ENCODE measurements at places on chromosomes 4 and X.

GRCh38 chr4:47471591-47471990 lies 8.1 kb upstream of the COMMD8 start:
- no peak for DNase-seq

GRCh38 chr4:168183717-168184571 lies 91.6 kb downstream of the ANXA10 start:
- no peak for DNase-seq

DNA sequence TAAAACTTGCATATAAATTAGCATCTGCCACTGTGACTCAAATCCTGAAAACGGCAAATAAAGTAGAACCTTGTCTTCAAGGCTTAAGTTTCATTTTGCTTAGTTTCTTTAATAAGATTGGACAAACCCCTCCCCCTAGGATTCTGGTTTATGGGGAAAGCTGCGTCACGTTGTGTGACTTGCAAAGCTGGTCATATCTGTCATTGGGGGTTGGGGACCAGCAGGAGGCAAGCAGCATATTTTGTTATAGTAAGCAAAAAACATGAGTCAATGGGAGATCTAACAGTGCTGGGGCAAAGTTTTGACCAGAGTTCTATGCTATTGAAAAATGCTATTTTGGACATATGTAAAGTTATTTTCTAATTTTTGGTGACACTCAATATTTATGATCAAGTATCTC lies 407.3 kb downstream of the PCDH18 start:
- no peak for DNase-seq

- no peak for DNase-seq
These were observed 47.7 kb downstream of the HMGB3 start for GRCh38 chrX:151030845-151031244.
